Stomach (tissue), 19 donors: ENCODE measurements at places on chromosomes 13 and 19.
A peak's percentile ranks its signal among the peaks of the same experiment; 100 is the strongest.

- DNase-seq: peak; percentile 84
Measured at GRCh38 chr19:12840091-12841079, 2.1 kb downstream of the MAST1 start.

- DNase-seq: no peak
Measured at GRCh38 chr13:27631665-27632064, 10.0 kb downstream of the POLR1D start.

GRCh38 chr13:102847272-102848234, 1.7 kb downstream of the ERCC5 start:
- no peak for DNase-seq

DNA sequence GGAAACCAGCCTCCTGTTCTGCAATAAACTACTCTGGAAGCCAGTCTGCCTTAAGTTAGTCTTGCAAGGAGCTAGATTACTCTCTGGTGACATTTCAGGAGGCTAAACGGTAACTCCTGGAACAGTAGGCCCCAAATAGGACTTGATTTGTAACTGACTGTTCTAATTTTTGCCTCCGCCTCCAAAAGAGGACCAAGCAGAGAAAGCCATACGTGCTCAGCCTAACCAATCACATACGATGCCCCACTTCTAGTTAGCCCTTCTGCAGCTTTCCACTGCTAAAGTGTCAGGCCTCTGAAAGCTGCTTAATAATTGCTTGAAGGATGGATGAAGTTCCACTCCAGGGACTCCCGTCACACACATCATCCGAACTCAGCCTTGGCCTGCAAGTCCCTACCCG, 744 bp downstream of the ZNF805 start:
- no peak for DNase-seq

DNA sequence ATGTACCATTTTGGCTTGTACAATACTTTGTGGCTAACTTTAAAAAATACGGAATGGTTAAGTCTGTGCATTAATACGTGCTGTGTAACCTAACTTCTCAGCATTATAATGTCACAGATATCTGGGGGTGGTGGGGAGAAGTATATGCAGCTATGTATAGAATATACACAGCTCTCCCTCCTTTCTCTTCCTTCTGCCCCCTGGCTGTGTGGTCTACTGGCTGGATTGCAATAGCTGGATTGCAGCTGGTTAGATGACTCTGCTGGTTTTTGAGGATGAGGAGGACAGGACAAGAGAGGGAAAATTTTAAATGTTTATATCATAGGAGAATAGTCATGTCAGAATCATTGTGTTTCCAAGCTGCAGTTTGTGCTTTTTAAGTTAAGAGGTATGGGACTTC, 9.7 kb downstream of the RNASEH2B start:
- DNase-seq: no peak

GRCh38 chr13:41407380-41407779, 50.0 kb upstream of the RGCC start:
- no peak for DNase-seq
